Kasumi-1 (cell line): ENCODE measurements at places on chromosomes 11 and 22.

DNA sequence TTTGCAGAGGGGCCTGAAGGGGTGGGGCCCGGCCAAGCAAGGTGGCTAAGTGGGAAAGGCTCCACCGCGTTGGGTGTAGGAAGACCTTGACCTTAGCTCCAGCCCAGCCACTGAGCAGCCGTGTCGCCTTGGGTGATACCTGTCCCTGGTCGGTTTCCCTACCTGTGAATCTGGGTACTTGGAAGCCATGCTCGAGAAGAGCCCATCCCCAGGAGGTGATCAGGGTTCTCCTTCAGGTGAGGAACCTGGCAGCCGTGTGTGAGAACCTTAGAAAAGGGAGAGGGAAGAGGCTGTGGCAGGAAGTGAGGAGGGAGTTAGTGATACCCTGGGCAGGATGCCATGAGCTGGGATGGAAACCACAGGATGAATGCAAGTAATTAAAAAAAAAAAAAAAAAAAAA, 21.6 kb downstream of the PPARA start:
- DNase-seq, result peak; percentile 5

GRCh38 chr22:37128555-37129281, 19.2 kb upstream of the TMPRSS6 start:
- DNase-seq, result no peak

DNA sequence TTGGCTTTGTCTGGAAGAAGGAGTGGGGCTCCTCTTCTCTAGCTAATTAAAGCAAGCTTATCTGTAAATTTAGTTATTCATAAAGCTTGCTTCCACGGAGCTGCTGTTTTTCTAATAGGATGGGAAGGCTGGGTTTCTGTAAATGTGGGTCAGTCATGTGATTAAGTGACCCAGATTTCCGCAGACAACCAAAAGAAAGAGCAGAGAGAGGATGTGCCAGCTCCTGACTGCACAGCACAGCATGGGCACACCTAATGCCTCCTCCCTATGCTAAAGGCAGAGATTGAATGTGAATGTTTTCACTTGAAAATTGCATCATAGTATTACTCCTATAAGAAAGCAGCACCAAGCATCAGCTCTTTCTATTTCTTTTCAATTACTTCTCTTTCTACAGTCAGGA, 160.2 kb downstream of the FAT3 start:
- DNase-seq, result no peak

DNA sequence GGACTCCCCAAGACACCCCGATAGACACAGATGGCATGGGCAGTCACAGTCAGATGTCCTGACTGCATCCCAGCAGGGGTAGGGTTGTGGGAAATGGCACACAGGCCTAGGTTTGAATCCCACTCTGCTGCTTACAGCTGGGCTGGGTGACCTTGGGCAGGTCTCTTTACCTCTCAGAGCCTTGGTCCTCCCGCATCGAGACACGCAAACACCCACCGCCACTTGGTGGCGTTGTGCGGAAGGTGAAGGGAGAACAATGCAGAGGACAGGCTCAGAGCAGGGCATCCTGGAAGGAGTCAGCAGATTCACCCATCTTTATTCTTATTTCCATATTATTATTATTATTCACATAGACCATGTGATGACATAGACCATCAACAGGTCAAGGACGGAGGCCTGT, 140.5 kb downstream of the MIAT start:
- DNase-seq, result no peak

DNA sequence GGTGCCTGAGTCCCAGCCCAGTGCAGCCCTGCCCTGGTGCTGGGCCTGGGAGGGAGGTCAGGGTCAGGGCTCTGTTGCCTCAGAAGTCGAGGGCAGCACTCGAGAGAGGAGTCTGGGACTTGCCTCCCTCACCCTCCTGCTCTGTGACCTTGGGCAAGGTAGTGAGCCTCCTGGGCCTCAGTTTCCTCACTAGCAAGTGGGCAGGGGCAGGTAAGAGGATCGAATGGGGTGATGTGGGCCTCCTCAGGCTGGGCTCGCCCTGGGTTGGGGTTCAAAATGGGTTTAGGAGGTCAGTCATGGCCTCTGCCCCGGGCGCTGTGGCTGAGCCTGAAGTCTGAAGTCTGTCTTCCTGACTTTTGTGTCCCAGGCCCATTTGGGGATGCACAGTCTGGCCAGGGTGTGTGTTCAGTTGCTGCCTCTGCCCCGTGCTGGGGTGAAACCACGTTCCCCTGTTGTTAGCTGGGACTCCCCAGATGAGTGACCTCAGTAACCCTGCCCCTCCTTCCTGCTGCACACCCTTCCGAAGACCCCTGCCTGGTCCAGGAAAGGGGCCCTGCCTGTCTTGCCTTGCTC, 40.9 kb upstream of the CELSR1 start:
- DNase-seq, result no peak

DNA sequence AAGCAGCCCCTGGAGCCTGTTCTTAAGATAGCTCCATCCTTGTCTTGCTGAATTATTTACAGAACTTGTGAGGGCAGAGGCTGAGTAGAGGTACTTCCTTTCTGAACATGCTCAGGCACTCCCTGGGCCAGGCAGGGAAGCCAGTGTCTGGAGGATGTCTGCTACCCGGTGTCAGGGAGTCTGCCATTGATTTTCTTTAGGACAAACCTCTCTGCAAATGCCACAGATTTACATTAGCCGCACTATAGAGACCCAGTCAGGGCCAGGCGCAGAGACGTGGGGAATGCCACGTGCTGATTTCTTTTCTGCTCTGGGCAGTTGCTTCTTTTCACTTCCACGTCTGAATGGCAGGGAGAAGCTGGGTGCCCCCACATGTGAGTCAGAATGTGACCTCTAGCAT, 585.5 kb downstream of the NTM start:
- no peak for DNase-seq

DNA sequence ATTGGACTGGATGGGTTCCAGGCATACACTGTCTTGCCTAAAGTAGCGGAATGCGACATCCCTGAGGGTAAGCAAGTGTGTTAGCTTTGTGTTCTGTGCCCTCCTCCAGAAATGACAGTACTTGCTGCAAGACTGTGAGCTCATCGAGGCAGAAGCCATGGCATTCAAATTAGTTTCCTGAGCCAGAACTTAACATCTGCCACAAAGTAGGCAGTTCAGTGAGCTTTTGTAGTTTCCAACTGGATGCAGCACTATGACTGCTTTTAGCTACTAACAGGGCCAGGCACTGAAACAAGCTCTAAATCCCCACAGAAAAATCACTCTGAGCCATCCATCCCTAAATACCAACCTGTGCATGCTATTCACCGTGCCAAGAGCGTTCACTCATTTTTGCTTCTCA, 1.2 kb upstream of the FAR1 start:
- no peak for DNase-seq

- DNase-seq, result no peak
These were observed 1140.1 kb downstream of the BRD1 start for GRCh38 chr22:48687606-48688005.

- no peak for DNase-seq
These were observed 42.8 kb upstream of the YWHAH start for GRCh38 chr22:31901388-31902137.

DNA sequence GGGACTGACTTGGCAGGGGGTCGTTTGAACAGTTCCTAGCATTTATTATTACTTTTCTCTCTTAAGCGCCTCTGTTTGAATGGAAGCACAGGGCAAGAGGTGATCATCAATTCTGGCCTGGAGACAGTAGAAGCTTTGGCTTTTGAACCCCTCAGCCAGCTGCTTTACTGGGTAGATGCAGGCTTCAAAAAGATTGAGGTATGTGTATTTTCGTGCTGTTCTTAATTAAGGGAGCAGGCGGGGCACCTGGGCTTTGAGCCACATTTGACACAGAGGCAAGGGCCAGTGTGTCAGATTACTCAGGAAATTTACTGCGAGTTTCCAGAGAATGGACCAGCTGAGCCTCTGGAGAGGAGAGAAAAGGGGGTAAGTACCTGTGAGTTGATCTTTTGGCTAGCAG, 102.4 kb upstream of the SORL1-AS1 start:
- DNase-seq, result no peak

DNA sequence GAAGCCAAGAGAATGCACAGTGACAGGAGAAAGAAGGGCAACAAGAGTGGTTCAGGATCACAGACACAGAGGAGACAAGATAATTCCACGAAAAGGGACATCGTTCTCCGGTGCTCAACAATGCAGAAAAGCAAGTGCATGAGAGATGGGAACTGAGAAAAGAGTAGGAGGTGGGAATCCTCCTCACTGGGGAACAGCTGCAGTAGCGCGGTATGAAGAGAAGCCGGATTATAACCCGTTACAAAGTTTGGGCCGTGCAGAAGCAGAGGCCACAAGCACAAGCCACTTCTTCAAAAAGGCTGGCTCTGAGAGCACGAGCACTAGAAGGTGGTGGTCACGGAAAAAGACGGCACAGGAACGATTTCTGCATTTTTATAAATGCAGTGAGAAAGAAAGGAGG, 114.2 kb upstream of the BID start:
- DNase-seq, result no peak

DNA sequence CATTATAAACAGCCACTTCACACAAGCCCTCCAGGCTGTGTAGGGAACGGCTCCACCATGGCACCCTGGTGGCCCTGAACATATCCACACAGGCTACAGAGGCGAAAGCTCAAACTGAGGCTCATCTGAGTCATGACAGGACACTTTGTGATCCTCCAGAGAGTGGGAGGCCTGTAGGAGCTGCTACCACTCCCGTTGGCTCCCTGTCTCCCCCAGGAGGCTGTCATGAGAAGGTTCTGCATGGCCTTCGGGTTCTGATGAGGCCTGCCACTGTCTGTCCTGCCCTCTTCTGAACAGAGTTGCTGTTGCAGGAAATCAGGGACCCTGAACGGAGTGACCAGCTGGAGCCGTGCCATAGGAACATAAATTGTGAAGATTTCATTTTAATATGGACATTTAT, 23.8 kb upstream of the ALDH3B2 start:
- no peak for DNase-seq

DNA sequence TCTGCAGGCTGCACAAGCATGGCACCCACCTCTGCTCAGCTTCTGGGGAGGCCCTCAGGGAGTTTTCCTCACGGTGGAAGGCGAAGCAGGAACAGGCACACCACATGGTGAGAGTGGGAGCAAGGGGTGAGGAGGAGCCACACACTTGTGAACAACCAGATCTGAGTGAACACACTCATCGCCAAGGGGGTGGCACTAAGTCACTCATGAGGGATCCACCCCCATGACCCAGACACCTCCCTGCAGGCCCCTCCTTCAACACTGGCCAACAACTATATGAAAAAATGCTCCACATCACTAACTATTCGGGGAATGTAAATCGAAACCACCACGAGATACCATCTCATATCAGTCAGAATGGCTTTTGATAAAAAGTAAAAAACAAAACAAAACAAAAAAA, 722 bp upstream of the KRTAP5-2 start:
- DNase-seq, result no peak

DNA sequence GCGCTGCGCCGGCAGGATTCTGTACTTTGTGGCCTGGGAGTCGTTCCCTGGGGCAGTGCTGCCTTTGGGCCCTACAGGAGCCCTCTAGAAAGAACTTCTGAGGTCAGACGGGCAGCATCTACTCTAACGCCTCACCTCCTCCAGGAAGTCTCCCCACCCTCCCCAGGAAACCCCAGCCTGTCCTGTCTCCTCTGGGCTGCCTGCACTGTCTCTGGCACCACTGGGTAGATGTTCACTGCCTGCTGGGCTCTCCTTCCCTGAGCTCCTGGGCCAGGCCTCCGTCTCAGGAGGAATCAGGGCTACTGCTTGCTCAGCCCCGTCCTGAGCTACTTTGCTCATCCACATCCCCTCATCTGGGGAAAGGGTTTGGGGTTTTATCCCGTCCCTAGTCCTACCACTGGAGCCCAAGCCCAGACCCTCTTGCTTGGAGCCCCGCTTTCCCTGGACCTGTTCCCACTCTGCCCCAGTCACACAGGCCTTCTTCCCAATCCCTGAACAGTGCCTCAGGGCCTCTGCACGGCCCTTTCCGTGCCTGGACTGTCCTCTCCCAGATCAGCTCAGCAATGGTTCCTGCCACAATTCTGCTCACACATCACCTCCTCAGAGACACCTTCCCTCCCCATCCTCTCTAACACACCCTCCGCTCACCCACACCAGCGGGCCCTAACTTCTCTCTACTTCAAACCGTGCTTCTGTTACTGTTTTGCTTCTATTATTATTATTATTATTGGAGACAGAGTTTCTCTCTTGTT, 11.3 kb upstream of the TREH start:
- DNase-seq, result no peak

- no peak for DNase-seq
These were observed 86.2 kb upstream of the NCAM1 start for GRCh38 chr11:112874980-112875379.

DNA sequence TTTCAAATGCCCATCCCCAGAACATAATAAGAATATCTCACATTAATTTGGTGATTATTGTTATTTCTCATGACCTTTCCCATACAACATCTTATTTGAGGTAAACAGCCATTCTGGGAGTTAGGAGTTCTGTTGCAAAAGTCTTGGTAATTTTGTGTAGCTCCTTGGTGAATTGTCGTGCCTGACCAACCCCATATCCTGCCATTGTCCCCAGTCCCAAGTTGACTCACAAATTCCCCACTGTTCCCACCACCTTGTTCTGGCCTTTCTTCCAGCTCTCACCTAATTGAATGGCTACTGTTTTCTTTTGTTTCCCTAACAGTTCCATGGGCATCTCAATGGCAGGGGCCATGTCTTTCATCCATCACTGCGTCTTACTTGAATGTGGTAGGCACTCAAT, 8.0 kb downstream of the MTNR1B start:
- no peak for DNase-seq

GRCh38 chr22:40463683-40464082, 93.3 kb downstream of the SGSM3 start:
- DNase-seq, result peak; percentile 76

- DNase-seq, result peak; percentile 41
These were observed 802 bp downstream of the ATG2A start for GRCh38 chr11:64916040-64916774.

DNA sequence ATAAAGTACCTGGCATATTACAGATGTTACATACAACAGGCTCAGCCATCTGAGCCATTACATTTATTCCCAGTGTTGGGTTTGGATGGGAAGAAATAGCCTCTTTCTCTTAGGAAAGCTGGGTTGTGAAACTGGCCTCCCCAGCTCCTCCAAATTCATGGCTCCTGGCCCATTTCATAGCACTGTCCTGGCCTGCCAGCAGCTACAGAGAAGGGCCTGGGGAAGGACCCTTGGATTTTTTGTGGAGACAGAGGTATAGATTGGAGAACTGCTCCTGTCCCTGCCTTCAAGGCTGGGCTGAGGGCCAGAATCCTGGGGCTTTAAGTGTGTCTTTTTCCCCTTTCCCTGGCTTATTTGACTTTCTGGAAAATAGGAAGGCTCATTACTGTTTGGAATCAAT, 18.0 kb downstream of the PKNOX2 start:
- DNase-seq, result no peak

DNA sequence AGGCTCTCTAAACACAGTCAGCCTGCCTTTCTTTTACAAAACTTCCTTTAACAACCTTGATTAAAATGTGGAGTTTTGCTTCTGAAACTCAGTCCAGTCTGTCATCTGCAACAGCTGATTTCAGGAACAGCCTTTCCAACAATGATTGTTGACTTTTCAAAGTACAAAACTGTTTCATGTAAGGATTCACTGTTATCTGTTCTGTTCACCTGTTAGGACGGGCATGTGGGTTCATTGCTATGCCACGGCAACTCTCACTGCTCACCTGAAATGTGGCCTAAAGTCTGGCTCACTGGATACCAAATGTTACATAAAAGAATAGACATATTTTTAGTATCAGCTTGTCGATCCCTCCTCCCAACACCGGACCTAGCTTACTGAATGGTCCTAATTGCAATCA, 242.8 kb downstream of the LUZP2 start:
- no peak for DNase-seq
